ENCODE measurements at places on chromosomes 3 and 15.

DNA sequence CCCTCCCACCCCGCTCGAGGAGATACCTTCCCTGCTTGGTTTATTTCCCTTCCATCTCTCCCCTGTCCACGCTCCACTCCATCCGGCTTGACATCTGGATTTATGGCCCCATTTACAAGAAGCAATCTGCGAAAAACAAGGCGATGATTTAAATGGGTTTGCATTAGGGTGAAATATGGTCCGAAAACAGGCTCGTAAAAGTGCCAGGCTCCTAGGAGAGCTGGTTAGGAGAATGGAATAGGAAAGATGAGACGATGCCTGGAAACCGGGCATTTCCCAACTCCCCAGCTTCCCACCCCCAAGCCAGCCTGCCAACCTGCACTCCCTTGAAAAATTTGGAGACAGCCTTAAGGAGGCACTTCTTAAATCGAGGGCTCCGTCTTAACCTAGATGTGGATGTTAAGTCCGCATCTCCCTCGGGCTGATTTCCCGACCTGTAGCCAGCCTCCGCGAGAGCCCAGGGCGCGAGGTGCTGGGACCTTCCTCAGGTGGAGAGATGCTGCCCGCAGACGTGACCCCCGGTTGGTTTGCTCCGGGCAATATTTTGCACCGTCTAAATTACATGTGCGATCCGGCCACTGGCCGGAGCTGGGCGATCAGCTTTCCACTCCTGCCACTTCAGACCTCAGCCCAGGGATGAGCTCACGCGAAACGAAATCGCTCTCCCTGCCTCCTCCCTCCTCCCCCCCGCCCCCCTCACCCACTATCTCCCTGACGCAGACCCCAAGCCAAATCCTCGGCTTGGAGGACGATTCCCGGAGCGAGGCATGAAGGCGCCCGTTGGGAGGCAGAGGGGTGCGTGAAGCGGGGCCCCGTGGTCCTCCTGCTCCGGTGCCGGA is 1.3 kb downstream of the GRM7 start:
- no peak for DNase-seq

DNA sequence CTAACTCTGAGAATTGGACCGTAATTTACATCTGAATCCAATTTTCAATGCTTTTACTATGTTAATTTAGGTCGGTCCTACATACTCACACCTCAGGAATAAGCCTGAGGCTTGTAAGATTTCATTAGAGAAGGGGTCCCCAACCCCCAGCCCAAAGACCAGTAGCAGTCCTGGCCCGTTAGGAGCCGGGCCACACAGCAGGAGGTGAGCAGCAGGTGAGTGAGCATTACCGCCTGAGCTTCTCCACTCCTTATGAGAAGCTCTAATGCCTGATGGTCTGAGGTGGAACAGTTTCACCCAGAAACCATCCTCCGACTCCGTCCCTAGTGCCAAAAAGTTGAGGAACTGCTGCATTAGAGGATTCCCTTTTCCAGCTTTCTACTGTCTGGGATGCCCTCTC is 757.3 kb downstream of the SI start:
- no peak for DNase-seq

- DNase-seq: no peak
Observed at GRCh38 chr3:24545887-24546286, 51.2 kb upstream of the THRB start.

DNA sequence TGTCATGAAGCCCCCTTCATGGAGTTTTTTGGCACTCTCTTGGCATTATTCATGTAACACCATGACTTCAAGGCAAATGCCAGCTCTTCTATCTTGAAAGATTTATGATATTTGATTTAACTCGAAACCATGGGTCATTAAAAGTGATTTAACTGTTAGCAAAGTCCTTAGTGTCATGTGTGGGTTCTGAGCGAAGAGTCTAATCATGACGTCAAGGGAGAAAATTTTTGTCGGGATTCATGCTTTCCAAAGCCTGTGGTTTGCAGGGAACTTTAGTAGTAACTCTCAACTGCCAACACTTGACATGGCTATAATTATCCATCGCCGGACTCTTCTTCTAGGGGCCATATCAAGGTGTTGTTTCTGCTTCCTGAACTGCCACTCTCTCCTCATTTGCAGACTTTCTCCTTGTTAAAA is 11.5 kb downstream of the GXYLT2 start:
- DNase-seq: no peak

DNA sequence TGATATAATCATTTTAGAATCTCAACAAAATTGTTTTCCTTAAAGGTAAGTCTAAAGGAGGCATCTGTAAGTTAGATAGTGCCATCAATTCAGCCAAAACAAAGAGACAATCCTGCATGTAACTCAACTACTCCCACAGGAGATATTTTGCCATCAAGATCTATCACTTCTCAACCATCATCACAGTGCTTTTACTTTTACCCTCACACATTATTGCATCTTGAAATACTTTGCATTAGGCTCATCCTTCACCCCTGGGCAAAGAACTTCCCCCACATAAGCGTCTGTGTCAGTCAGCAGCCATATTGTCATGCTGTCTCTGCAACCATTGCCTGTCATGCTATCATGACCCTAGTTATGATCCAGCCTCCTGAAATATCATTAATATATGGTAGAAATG is 54.9 kb upstream of the NLGN1 start:
- DNase-seq: no peak

DNA sequence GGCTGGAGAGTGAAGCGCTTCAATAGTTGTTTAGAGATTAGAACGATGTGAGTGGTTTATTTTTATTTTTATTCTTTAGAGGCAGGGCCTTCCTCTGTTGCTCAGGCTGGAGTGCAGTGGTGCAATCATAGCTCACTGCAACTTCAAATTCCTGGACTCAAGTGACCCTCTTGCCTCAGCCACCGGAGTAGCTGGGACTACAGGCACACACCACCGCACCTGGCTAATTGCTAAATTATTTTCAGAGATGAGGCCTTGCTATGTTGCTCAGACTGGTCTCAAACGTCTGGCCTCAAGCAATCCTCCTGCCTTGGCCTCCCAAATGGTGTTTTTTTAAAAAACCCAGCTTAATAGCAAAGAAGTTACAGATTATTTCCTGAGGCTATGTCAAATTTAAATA is 29.0 kb downstream of the PPARG start:
- DNase-seq: no peak

DNA sequence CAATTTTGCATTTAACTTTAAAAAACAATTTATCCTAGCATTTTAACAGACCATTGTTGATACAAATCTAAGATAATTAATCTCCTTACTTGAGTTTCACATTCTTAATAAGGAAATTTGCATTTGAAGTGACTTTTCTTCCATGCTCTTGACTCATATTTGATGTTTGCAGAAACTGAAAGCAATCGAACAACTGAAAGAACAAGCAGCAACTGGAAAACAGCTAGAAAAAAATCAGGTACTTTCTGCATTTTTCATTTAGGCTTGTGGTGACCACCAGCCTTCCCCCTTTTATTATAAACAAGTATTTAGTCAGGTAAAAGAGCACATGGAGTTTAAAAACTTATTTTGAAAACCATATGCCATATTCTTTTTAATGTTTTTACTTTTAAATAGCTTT is 20.1 kb upstream of the SELENOT start:
- no peak for DNase-seq

- peak; percentile 79 for DNase-seq
Observed at GRCh38 chr3:11637901-11638458, 5.7 kb downstream of the VGLL4 start.

GRCh38 chr3:83457551-83457950 is 1501.2 kb upstream of the CADM2 start:
- no peak for DNase-seq

- no peak for DNase-seq
Observed at GRCh38 chr3:186208296-186208989, 99.6 kb upstream of the ETV5 start.

- DNase-seq: no peak
Observed at GRCh38 chr3:184145111-184145524, 10.0 kb downstream of the EIF2B5 start.

DNA sequence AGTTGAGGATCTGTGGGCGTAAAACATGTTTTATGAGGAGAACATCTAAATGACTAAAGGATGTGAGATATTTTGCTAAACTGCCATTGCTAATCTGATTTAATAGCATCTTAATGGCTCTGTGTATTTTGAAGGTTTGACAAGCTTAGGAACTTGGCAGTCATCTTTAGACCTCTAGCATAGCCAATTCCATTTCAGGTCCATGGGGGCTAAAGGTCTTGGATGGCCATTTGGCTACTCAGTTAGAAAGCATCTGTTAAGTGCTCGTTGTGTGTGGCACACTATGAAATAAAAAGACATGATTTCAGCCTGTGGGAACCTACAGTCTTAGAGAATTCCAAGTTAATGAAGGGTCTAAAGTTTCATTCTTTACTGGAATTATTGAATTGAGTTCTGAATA is 236.2 kb downstream of the IL5RA start:
- no peak for DNase-seq

- DNase-seq: no peak
Observed at GRCh38 chr15:42508263-42508690, 12.8 kb downstream of the SNAP23 start.

- no peak for DNase-seq
Observed at GRCh38 chr3:71893702-71894479, 108.9 kb upstream of the PROK2 start.

DNA sequence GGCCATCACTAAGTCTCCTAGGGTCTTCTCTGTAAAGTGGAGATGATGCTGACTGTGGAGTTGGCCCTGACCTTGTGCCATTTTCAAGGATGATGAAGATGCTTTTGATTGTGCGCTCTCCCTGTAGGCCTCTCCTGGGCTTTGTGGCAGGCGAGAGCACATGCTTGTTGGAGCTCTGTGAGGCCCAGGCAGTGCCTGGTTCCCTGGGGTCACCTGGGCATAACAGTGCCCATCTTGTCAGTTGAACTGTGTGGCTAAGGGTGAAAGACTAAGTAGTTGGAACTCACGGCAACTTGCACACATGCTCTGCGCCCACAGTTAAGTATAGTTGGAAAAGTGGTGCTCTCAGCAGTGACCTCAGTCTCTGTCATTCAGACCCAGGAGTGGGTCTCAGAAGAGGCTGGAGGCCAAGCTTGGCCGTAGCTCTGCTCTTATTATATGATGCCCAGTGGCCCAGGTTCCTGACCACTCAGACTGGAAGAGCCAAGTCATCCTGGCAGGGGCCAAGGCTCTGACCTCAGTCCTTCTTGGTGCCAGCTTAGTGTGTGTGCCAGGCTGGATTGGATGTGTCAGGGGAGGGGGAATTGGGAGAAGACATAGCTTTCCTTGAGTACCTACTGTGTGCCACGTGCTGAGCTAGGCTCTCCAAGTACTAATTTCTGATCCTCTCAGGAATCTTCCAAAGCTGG is 154.6 kb downstream of the EEFSEC start:
- no peak for DNase-seq

- no peak for DNase-seq
Observed at GRCh38 chr15:76337059-76337695, 604 bp downstream of the ISL2 start.

DNA sequence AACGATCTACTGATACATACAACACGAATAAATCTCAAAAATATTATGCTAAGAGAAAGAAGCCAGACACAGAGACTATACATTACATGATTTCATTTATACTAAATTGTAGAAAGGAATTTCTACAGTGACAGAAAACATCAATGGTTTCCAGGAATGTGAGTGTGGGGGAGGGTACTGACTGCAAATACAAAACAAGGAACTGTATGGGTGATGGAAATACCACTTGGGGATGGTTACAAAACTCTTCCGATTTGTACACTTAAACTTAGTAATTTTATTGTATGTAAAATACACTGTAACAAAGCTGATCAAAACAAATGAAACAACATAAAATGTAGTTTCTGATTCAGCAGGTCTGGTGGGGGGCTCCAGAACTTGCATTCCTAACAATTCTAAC is 45.8 kb upstream of the IP6K2 start:
- no peak for DNase-seq

- no peak for DNase-seq
Observed at GRCh38 chr3:177149106-177149505, 48.2 kb downstream of the TBL1XR1 start.

- no peak for DNase-seq
Observed at GRCh38 chr3:134904241-134904771, 109.2 kb downstream of the EPHB1 start.

DNA sequence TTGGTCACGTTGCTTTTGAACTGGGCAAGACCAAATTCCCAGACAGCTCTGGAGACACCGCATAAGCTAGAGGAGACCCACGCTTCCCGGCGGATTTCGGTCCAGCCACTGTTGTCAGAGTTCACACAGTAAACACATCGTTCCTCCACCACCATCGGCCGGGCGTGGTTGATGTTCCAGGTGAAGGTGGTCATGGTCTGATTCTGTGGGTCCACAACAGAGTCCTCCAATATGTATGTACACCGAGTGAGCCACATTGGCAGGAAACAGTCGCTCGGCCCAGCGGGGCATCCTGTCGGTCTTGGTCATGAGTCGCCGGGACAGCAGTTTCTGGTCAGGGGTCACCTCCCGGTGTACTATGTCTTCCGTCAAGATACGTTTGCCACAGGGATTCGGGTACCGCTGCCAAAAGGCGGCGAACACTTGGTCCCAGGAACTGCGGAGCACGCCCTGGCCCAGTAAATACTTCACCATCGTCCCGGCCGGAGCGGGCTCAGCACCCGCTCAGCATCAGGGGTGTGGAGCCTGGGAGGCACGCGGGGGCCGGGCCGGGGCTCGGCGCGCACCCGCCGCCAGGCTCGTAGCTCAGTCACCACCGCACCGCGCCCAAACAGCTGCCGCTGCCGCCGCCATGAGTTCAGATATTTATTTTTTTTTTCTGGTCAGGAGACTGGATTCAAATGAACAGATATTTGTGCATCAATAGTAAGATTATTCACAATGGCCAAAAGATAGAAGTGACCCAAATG is 36.7 kb upstream of the NANOGP8 start:
- no peak for DNase-seq

DNA sequence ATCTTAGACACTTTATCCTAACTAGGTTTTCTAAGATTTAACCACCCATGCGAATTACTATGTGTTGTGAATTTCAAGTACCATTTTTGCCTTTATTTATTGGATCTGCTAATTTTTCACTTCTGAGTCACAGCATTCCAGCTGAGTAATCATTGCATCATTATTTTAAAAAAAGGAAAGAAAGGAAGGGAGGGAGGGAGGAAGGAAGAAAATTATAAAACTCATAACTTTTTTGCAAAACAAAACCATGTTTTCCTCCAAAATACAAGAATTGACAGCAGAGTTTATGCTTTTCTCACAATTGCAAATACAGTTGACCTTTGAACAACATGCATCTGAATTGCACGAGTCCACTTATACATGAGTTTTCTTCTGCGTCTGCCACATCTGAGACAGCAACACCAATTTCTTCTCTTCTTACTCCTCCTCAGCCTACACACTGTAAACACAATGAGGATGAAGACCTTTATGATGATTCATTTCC is 651.4 kb upstream of the NECTIN3 start:
- peak; percentile 70 for DNase-seq

Measured in fibroblast of skin of left biceps (primary cell).